ENCODE measurements at places on chromosomes 4 and X.

GRCh38 chr4:186739802-186740434, 16.3 kb upstream of the FAT1 start:
- no peak for DNase-seq

GRCh38 chr4:139815778-139816601, 150.4 kb downstream of the MGST2 start:
- no peak for DNase-seq

GRCh38 chr4:3722446-3723231, 43.5 kb upstream of the ADRA2C start:
- no peak for DNase-seq

DNA sequence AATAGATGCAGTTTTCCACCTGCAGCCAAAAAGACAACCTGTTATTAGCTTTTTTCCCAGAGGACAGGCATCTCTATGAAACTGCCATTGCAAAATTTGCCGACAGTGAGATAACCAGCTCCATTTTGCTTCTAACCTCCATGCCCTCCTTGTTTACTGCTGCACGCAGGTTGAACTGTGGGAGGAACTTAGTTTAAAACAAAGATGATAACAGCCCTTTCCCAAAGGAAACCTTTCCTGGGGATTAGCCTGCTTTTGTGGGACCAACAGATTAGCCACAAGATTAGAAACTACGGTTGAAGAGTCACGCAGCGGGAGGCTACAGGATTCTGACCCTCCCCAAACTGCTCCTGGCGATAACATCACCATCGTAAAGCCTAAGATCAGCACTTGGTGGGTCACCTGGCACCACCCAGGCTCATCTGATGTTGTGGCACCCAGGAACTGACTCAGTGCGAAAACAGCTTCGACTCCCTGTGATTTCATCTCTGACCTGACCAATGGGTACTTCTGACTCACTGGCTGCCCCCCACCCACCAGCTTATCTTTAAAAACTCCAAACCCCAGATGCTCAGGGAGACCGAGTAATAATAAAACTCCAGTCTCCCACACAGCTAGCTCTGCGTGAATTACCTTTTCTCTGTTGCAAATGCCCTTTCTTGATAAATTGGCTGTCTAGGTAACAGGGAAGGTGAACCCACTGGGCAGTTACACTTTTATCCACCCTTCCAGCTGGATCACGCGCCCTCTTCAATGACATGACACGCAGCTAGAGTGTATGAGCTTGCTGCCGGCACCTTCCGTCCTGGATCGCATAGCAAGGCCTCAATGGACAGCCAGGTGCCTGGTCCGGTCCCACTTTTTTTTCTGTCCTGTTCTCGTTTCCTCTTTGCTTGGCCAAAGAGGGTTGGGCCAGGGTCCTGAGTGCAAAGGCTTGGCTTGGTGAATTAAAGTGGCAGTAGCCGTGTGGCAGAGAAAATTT, 27.2 kb downstream of the NOP14 start:
- no peak for DNase-seq

- no peak for DNase-seq
Measured at GRCh38 chr4:163707873-163708272, 213.4 kb downstream of the TMA16 start.

- DNase-seq = no peak
Measured at GRCh38 chr4:173990126-173990868, 293.2 kb downstream of the FBXO8 start.

GRCh38 chrX:20595928-20596575, 329.3 kb upstream of the RPS6KA3 start:
- DNase-seq = no peak

DNA sequence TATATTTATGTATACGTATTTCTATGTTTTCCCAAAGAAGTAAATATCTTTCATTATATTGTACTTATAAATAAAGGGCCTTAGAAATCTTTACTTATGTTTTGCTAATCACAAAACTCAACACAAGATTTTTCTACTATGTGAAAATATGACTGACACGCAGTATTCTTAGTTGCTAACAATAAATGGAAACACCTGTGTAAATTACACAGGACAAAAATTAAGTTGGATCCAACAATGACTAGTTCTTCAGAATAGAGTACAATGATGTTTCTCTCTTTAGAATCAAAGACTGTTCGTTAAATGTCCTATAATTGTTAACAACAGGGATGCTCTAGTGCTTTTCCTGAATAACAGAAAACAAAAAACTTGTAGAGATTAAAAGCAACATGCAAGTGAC, 96.1 kb downstream of the PPP3CA start:
- DNase-seq = no peak

- no peak for DNase-seq
Measured at GRCh38 chr4:98474408-98474844, 184.0 kb downstream of the TSPAN5 start.

All from stimulated activated CD8-positive, alpha-beta memory T cell treated with anti-CD3 and anti-CD28 coated beads, Interleukin-7, amount 100 ng/mL, for 1 hour (primary cell).